ENCODE measurements at places on chromosomes 12 and 14. TPM values are rescaled to one million over a fixed set of nuclear protein-coding genes. Genes with fewer than 3 reads are reported as not detected.

Gene SSTR1
- under 0.01 TPM for total RNA-seq

GRCh38 chr14:52706286-52706685, 714 bp upstream of the PSMC6 start:
- peak overlapping the region; percentile 98 for H3K4me3 ChIP-seq
- DNase-seq = no peak
- peaks cover 44% of the 10 kb centered on the region for H3K4me1 ChIP-seq
- peak overlapping the region; percentile 97 for H3K27ac ChIP-seq
- H3K27me3 ChIP-seq = no peaks in the 10 kb centered on the region
- peaks cover 15% of the 10 kb centered on the region for H3K36me3 ChIP-seq

Gene DLGAP5
- 5.1 TPM for total RNA-seq

DNA sequence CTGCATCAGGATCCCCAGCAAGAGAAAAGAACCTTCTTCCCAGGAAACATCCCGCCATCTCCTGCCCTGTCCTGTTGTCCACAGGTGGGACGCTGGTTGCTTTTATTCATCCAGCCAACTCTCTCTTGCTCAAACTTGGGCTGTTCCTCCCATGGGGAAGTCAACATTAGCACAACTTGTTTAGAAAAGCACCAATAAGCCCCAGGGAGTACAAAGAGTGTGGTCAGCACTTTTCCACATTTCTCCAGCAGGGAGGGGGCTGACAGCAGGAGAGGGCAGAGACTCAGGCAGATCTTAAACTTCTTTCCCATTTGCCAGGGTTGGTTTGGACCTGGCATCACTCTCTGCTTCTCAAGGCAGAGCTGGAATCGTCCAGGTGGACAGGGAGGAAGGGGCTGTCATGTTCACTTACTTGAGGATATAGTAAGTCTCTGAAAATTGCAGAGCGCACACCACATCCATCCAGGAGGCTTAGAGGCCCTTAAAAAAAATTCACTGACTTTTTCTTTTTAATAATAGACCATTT, 74.9 kb downstream of the RBM19 start:
- no peak overlapping the region for H3K27ac ChIP-seq
- DNase-seq = peak; percentile 69
- H3K4me1 ChIP-seq = peaks cover 19% of the 10 kb centered on the region
- no peaks in the 10 kb centered on the region for H3K36me3 ChIP-seq

Gene ZDHHC22
- total RNA-seq = not detected

Gene ERP27
- total RNA-seq = not detected

- no peaks in the 10 kb centered on the region for H3K36me3 ChIP-seq
- H3K4me1 ChIP-seq = no peaks in the 10 kb centered on the region
- DNase-seq = no peak
- H3K27me3 ChIP-seq = no peaks in the 10 kb centered on the region
- H3K27ac ChIP-seq = no peak overlapping the region
- H3K4me3 ChIP-seq = no peak overlapping the region
Measured at GRCh38 chr12:23684121-23684520, 265.3 kb downstream of the SOX5 start.

DNA sequence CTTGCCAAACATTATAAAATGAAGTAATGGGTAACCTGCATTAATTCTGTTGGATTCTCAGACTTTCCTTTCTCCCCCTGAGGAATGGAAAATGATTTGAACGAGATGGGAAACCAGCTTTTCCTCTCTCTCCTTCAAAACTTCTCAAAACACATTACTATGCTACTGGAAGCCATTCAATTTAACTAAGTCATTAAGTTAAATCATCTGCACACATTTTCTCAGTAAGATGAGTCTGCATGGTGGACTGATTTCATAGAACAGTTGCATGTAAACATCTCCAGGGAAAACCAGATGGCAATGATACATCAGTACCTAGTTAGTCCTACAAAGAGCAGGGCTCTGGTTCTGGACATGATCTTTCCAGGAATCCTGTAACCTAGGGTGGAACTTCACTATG, 59.9 kb downstream of the BMP4 start:
- DNase-seq = no peak
- H3K27me3 ChIP-seq = no peaks in the 10 kb centered on the region
- H3K4me1 ChIP-seq = peaks cover 11% of the 10 kb centered on the region
- H3K36me3 ChIP-seq = no peaks in the 10 kb centered on the region
- H3K27ac ChIP-seq = no peak overlapping the region
